Fibroblast of skin of abdomen (primary cell): ENCODE measurements at places on chromosomes 7 and 10.

GRCh38 chr10:8055420-8056349, 1.2 kb downstream of the GATA3 start:
- DNase-seq: no peak

GRCh38 chr10:86630079-86630478, 24.3 kb upstream of the OPN4 start:
- peak; percentile 14 for DNase-seq

- DNase-seq: no peak
These were observed 131.0 kb upstream of the C1GALT1 start for GRCh38 chr7:7051206-7051877.

- peak; percentile 94 for DNase-seq
These were observed 5.8 kb downstream of the TCF7L2 start for GRCh38 chr10:112955582-112956421.

DNA sequence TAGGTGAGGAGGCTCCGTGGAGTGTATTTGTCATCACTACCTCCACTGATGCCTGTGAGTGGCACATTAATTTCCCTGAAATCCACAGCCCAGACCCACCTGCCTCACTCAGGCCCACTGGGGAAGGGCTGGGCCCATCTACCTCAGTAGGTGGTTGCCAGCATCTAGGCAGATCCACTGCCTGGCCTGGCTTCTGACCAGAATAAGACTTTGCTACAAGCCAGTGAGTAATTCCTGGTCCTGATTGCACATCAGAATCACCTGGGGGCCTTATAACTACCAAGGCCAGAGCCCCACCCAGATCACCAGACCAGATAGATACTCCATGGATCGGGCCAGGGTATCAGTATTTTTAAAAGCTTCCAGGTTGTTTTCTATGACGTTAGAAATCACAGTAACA, 37.5 kb upstream of the PLEKHA1 start:
- DNase-seq: no peak

GRCh38 chr10:106267591-106267990, 896.9 kb downstream of the SORCS1 start:
- DNase-seq: no peak

GRCh38 chr10:6719561-6719960, 139.5 kb upstream of the PRKCQ start:
- no peak for DNase-seq
